Activated naive CD4-positive, alpha-beta T cell treated with anti-CD3 and anti-CD28 coated beads, Interleukin-2, amount 50 U/mL, for 16 hours (primary cell): ENCODE measurements at places on chromosomes 5 and 9.

DNA sequence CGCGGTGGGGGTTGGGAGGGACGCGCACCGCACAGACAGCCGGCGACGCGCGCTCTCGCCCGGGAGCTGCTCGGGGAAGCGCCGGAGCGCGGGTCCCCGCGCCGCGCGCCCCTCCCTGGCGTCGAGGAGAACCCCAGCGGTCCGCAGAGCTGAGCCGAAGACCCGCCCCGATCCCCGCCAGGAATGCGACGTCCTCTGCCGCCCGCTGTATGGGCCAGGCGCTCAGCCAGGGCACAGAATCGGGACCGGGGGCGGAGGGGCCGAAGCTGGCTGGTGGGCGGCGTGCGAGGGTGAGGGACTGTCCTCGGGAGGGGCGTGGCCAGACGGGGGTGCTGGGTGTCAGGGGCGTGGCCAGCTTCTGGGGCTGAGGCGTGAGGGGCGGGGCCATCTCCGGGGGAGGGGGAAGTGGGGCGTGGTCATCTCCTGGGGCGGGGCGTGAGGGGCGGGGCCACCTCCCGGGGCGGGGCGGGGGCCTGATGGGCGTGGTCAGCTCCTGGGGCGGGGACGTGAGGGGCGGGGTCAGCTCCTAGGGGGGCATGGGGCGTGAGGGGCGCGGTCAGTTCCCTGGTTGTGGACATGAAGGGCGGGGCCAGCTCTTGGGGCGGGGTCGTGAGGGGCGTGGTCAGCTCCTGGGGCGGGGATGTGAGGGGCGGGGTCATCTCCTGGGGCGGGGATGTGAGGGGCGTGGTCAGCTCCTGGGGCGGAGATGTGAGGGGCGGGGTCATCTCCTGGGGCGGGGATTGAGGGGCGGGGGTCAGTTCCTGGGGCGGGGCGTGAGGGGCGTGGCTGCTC, 965 bp downstream of the PTGDS start:
- DNase-seq, result peak; percentile 60

DNA sequence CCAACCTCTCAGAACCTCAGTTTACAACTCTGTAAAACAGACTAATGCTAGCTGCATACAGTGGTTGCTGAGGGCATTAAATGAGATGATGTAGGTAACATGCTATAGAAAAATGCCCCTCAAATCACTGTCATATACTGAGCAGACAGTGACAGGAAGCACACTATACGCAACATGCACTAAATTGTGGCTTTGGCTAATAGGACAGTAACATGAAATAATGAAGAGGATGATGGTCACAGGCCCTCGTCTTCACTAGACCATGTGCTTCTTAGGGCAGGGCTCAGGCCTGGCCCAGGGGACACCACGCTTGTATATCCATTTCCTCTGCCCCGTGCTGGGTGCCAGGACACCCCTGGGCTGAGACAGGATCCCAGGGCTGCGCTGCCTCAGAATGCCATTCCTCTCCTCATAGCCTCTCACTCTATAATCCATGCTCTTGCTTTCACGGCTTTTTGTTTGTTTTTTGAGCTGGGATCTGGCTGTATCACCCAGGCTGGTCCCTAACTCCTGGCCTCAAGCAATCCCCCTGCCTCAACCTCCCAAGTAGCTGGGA, 18.9 kb downstream of the CSF1R start:
- DNase-seq, result no peak

DNA sequence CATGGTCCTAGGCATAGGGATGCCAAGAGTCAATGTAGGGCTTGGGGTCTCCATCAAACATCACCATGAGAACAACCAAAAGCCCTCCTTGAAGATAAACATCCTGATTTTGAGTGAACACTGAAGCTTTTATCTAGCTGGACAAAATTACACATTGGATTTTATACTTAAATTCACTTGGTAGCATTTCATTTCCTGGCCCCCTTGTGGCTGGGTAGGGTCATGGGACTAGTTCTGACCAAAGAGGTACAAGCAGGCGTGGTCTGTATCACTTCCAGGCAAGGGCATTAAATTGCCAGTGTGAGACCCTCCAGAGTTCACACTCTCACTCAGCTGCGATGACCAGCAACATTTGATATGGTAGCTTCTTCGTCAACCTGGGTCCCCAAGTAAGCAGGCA, 320.3 kb downstream of the ACTL7B start:
- DNase-seq, result no peak

DNA sequence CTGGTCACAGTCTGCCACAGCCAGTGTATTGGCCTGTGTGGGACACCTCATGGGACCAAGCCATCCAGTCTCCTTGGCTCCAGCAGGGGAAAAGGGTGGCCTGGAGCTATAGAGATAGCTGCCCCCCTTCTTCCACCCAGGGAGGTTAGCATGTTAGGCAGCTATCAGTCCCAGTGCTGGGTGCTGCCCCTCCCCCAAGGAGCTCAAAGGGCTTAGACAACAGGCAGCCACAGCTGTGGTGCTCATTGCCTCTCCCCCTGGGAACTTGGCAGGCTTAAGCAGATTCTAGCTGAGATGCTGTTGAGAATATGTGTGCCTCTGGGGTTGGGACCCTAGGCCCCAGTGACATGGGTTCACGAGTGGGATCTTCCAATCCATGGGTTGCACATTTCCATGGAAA, 226.0 kb upstream of the PTGER4 start:
- no peak for DNase-seq

DNA sequence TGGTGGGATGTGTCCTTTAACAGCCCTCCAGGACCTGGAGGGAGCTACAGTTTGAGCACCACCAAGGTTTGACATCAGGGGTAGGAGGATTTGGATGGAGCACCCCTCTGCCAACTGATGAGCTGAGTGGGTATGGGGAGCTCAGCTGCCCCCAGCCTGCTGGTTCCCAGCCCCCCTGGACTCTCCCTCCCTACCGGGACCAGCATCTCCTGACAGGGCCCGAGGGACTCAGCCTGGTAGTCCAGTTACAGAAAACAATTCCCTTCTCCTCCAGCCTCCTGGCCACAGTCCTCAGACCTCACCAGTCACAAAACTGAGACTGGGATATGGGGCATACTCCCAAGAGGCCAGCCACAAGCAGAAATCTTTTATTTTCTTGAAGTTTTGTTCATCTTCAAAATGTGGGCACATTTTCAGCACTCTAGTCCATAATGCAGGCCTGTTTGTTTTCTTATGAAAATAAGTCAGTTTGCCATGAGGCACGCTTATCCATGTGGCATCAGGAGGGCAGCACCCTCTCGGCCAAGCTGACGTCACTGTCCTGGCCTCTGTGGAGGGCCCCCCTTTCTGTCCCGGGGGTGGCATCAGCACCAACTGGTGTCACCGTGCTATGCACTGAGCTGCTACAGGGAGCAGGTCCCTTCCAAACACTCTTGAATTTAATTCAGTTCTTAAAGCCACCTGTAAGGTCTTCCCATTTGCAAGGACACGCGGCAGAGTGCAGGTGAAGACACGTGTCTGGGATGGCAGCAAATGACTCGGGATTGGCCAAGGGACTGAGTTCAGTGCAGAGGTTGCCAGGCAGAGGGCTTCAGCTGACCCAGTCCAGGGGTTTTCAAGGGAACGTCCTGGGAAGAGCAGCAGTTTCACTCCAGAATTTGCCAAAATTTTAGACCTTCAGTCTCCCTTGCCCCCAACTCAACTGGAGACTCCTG, 187.6 kb downstream of the GADD45G start:
- no peak for DNase-seq

DNA sequence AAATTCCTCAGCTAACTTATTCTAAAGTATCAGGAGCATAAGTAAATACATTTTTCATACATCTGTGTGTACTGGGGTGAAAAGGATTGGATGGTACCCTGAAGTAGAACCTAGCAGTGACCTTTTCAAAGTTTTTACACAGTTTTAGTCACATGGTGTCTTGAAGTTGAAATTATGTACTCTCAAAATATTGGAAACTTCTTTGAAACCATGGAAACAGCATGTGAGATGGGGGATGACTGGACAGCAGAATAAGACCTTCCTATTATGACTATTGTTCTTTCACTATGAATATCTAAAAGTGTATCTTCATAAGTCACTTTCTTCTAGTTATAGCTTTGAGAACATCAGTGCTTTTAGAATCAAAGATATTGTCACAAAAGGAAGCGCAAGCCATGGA, 301.5 kb upstream of the ELAVL2 start:
- DNase-seq, result no peak

GRCh38 chr9:34253460-34253837, 74.6 kb downstream of the UBAP1 start:
- DNase-seq, result no peak

- no peak for DNase-seq
These were observed 159.7 kb downstream of the ATP10B start for GRCh38 chr5:160692271-160692670.

- no peak for DNase-seq
These were observed 46.4 kb upstream of the SLC44A1 start for GRCh38 chr9:105198023-105198422.

DNA sequence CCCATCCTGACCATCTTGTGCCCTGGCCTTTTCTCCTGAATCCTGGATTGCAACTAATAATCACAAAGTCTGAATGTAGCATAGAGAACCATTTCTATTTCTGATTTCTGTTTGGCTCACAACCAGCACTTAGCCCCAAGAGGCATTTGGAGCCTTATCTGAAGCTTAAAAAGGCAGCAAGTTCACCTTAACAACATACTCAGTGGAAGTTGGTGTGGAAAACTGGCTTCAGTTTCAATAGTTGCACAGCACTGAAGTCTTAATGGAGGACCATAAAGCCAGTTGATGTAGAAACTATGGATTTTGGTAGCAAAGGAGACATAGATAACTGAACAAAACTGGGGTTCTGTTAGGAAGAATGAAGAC, 574.1 kb downstream of the PSAT1 start:
- no peak for DNase-seq
